Common myeloid progenitor, CD34-positive (primary cell): ENCODE measurements at places on chromosomes 3 and 15.

DNA sequence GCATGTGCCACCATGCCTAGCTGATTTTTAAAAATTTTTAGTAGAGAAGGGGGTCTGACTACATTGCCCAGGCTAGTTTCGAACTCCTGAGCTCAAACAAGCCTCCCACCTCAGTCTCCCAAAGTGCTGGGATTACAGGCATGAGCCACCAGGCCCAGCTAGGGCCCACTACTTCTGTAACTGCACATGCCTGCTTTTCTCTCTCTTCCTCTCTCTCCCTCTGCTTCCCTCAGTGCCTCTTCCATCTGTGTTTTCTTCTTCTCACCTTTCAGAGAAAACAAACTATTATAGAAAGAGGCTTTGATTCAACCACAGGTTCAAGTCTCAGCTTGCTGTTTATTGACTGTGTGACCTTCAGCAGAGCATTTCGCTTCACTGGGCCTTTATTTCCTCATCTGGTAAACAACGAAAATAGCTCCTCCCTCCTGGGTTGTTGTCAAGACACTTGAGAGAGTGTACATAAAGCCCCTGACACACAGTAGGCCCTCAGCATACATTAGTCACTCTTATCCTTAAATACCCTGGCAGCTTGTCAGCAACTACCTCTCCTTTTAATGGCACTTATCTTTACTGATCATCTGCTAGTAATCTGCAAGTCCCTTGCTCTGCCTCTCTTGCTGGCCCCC, 10.2 kb downstream of the TADA3 start:
- DNase-seq = peak; percentile 22

GRCh38 chr15:99052205-99052604, 44.6 kb upstream of the PGPEP1L start:
- peak; percentile 61 for DNase-seq

DNA sequence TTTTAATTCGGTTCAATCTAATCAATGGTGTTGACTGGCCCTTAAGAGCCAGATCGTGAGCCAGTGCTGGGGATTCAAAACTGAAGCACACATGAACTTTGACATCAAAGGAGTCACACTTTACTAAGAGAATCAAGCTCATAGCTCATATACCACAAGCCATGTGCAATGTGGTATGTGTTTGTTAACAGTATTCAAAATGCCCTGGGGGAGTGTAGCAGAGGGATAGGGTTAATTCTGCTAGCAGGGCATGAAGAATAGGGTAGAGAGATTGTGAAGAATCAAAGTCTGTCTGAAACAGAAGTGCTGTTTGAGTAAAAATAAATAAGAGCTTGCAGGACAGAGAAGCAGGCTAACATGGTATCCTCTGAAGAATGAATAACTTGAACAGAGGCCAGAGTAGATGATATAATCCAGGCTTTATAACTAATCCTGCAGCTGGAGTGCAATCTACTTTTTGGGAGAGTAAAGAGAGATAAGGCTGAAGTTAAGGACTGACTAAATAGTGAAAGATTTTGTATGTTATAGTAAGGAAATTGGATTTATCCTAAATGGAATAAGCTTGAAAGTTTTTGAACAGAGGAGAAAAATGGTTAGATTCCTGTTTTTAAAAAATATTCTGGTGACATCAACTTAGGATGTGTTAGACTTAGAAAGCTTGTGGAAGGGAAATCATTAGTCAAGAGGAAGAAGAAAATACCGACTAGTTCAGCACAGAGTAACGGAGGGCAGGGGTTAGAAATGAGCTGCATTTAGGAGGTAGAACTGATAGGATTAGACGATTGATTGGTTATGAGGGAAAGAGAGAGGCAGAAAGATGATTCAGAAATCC, 292.0 kb downstream of the NFKBIZ start:
- DNase-seq = no peak

DNA sequence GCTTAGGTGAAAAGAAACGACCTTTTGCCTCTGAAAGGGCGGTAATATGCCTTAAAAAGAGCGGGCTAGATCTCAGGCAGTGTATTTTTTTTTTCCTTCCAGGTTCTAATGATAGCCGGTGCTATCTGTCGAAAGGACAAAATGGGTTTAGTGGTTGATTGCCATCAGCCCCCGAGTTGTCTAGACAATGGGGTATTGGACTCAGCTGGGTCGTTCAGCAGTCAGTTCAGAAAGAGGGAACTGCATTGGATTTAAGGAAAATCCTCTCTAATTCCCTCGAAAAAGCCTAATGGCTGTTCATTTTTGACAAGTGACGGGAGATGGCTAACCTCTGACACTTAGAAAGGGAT, 728 bp downstream of the EIF2B5 start:
- no peak for DNase-seq

DNA sequence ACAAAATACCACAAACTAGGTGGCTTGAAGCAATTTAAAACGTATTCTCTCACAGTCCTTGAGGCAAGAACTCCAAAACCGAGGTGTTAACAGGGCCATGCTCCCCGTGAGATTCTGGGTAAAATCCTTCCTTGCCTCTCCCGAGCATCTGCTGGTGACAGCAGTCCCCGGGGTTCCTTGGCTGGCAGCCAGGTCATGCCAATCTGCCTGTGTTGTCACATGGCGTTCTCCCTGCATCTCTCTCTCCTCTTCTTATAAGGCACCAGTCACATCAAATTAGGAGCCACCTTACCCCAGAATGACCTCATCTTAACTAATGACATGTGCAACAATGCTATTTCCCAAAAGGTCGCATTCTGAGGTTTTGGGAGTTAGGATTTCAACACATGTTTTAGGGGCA, 26.3 kb upstream of the LRRN1 start:
- DNase-seq = no peak

GRCh38 chr3:39038165-39038564, 13.6 kb downstream of the SCN11A start:
- DNase-seq = no peak

- DNase-seq = no peak
Measured at GRCh38 chr15:42240823-42241222, 32.2 kb upstream of the GANC start.

GRCh38 chr3:138437281-138437680, 2.9 kb downstream of the ESYT3 start:
- no peak for DNase-seq

GRCh38 chr3:10268930-10269329, 20.7 kb downstream of the TATDN2 start:
- no peak for DNase-seq

DNA sequence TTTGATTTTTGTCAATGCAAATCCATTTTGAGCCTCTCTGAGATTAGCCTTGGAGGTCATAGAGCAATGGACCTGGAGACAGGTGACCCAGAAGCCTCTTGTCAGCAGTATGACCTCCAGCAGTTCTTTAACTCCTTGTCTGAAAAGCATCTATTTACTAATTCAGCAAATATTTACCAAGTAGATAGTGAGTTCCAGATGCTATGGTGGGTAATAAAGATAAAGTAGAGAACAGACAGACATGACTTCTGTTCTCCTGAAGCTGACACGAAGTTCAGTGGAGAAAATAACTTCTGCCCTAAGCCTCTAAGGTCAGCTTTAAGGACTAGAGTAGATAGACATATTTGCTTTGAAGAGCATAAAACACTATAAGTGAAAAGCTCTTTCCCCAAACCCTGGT, 26.6 kb downstream of the SEMA6D start:
- DNase-seq = no peak

- DNase-seq = no peak
Measured at GRCh38 chr3:196186651-196187573, 24.3 kb downstream of the ZDHHC19 start.

- DNase-seq = peak; percentile 6
Measured at GRCh38 chr15:57743424-57743823, 36.9 kb downstream of the POLR2M start.

DNA sequence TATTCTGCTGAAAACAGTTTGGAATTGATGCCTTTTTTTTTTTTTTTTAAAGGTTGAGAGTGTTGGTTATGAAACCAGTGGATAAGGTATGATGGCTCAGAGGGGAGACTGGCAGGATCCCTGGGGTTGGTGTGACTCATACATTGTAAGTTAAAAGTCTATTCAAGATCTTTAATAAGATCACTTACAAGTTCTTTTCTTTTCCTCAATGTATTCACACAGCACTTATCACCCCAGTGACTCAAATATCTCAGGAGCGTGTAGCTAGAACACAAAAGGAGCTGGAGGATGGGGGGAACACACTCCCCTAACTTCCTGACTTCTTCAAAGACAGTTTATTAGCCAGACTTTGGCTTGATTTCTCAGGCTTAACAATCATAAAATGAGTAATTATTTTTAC, 285.3 kb downstream of the SV2B start:
- DNase-seq = no peak

GRCh38 chr15:98854496-98854895, 153.1 kb downstream of the PGPEP1L start:
- no peak for DNase-seq

DNA sequence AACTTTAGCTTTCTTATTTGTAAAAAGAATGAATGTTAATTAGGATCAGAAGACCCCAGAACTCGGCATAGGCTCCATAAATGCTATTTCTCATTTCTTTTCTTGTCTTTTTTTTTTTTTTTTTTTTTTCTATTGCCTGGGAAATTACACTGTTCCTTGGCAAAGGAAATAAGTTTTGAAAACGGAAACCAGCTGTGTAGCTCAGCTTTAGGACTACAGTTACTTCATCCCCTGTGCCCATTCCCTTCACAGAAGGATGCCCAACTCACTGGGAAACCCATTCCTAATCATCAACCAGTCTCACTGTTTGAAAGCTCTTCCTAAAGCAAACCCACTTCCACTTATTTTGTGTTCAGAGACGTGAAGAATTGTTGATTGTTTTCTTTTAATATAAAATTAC, 254.0 kb upstream of the IL12A start:
- no peak for DNase-seq

DNA sequence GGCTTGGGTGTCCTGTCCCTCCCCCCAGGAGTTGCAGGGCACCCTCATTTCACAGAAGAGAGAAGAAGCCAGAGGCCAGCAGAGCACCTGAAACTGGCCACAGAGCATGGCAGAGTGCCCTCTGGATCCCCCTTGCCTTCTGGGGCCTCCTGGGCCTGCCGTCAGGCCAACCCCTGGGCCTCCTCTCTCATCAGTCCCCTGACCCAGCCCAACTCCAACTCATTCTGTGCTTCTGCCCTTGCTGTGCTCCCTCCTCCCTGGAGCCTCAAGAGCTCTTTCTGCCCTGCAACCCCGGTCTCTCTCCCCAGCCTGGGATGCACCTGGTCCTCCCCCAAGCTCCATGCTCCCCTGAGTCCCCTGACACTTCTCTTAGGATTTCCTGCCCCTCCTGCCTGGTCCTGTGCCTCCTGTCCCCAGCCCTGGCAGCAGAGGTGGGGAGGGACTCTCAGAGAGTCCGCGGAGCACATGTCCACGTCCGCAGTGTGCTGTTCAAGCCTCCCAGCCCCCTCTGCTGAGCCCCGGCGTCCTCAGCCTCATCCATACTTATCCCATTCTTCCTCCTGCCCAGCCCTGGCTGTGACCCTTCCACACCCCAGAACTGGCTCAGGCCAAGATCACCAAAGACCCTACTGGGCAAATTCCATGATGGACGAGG, 30.5 kb upstream of the CACNA2D2 start:
- no peak for DNase-seq

DNA sequence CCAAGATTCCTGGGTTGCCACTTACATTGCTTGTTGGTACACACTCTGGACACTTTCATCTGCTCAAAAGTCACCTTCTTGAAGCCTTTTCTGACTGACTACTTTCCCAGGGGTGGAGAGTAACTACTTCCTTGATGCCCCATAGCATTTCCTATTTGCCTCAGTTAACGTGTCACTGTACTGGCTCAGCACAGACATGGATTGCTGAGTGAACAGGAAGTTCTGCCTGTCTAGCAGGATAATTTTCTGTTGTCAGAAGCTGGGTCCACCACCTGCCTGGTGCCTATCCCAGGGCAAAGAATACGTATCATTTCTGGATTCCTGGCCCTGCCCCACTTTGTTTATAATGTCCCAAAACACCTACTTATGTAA, 15.3 kb upstream of the ABHD17C start:
- DNase-seq = no peak

GRCh38 chr3:56997675-56998074, 62.8 kb upstream of the SPATA12 start:
- no peak for DNase-seq

- DNase-seq = no peak
Measured at GRCh38 chr3:28853830-28854229, 427.0 kb upstream of the RBMS3 start.

DNA sequence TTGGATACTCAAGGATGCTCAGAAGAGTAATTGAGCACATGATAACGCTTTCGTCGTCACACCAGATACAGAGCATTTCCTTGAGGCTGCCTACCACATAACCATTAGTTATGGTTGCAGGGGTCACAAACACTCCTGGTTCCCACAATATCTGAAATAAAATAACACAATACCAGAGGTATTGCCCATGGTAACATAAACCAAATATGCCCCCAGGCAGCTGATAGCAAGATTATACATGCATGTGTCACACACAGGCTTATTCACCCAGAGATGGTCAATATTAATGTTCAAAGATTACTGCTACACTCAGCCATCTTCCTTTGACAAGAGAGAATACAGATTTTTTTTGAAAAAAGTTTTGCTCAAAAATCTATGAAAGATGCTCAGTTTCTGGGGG, 7.3 kb downstream of the RPL39L start:
- DNase-seq = no peak

DNA sequence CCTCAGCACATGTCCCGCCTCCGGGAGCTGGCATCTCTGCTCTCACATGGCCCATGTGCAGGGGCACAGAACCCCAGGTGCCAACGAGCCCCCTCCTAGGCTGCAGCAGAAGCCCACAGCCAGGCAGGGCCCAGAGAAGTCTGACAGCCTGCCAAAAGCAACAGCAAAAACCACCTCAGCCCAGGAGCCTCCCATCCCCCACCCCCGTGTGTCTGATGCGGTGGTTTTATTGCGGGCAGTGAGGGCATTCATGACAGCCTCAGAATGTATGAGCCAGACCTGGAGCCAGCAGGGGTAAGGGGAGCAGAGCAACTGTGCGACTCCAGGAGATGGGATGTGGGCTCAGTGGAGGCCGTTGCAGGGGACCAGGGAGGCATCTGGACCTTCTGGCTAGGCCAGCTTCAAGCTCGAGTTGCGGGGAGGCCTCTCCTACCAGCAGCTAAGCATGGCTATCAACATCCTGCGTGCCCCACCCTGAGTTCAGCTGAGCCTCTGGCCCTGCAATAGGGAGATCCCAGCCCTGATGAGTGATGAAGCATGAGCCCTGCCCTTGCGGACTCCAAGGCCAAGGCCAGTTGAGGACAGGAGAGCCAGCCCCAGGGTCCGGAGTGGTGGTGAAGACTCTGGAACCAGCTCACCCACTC, 52.5 kb downstream of the CYP11A1 start:
- DNase-seq = no peak

GRCh38 chr15:78651930-78652615, 11.1 kb upstream of the CHRNB4 start:
- no peak for DNase-seq

DNA sequence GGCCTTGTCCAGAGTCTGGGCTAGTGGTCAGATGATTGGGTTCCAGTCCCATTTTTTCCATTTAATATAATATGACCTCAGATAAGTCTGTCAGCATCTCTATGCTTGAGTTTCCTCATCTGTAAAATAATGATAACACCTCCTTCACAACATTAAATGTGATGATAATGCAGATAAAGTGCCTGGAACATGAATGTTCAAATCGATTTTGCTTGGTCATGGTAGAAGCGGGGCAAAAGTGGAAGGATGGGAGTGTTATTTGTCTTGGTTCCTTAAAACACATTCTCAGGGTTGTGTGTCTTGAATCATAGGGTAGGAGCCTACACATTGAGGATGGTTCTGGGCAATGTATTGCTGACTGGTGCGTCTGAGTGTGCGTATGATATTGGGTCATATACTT, 16.9 kb downstream of the ARIH2 start:
- peak; percentile 57 for DNase-seq

- DNase-seq = no peak
Measured at GRCh38 chr15:70206668-70207067, 109.0 kb upstream of the TLE3 start.
